ENCODE measurements at places on chromosomes 11 and 22.

GRCh38 chr22:19688301-19689290 lies 25.7 kb upstream of the SEPTIN5 start:
- DNase-seq, result no peak

DNA sequence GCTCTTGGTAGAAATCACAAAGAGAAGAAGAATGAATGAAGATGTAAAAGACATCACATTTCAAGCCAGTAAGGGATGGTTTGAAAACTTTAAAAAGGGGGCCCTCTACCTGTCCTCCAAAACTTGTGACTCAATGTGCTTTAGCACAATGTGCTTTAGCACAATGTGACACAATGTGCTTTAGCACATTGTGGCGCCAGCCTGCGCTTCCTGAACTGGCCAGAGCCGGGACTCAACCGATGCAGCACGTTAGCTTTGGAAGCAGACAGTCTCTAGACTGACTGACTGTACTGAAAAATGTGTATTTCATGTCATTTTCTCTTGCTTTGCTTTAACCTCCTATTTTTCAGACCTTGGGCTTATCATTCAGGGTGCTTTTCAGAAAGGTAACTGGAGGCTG lies 63.5 kb downstream of the FAM83F start:
- peak; percentile 49 for DNase-seq

- no peak for DNase-seq
These were observed 23.0 kb downstream of the EHF start for GRCh38 chr11:34643846-34644245.

- no peak for DNase-seq
These were observed 34.6 kb upstream of the UCP3 start for GRCh38 chr11:74043450-74043849.

DNA sequence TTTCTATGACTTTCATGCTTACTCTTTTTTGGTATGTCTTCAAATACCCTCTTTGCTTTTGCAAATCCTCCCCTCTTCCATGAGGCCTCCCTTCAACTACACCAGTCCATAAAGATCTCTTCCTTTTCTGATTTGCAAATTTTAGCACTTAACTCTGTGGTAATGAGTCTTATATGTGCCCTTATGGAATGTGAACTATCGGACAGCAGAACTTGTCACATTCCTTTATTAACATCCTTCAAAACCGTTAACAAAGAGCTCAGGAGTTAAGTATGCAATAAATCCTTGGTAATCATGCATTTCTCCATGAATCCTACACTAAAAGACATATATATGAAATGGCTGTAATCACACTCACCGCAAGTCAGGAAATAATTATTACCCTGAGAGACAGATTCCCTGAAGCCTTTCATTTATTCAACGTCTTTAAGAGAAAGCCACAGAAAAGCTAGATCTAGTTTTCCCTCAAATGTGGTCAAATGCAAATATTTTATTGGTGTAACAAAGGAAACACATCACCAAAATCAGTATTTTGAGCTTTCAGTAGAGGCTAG lies 7.4 kb downstream of the CLNS1A start:
- no peak for DNase-seq

DNA sequence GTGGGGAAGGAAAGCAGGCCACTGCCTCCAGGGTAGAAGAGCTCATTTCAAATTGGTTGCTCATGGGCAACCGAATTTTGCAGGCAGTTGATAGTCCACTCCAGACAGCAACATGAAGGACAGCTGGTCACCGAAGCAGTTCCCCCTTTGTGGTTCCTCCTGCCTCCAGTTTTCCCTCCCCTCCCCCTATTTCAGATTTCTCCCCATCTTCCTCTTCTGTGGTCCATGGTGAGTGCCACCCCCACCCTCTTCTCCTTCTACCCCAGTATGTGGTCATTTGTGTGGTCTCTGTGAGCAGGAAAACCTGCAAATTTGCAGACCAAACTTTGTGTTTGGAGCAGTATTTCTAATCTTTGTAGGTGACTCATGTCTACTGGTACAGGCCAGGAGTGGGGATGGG lies 38.2 kb upstream of the PAK1 start:
- no peak for DNase-seq

GRCh38 chr22:45462034-45462655 lies 40.5 kb upstream of the FBLN1 start:
- no peak for DNase-seq

- no peak for DNase-seq
These were observed 800.9 kb upstream of the TENM4 start for GRCh38 chr11:80241766-80242165.

- DNase-seq, result no peak
These were observed 503.4 kb downstream of the DLG2 start for GRCh38 chr11:85123752-85124231.

DNA sequence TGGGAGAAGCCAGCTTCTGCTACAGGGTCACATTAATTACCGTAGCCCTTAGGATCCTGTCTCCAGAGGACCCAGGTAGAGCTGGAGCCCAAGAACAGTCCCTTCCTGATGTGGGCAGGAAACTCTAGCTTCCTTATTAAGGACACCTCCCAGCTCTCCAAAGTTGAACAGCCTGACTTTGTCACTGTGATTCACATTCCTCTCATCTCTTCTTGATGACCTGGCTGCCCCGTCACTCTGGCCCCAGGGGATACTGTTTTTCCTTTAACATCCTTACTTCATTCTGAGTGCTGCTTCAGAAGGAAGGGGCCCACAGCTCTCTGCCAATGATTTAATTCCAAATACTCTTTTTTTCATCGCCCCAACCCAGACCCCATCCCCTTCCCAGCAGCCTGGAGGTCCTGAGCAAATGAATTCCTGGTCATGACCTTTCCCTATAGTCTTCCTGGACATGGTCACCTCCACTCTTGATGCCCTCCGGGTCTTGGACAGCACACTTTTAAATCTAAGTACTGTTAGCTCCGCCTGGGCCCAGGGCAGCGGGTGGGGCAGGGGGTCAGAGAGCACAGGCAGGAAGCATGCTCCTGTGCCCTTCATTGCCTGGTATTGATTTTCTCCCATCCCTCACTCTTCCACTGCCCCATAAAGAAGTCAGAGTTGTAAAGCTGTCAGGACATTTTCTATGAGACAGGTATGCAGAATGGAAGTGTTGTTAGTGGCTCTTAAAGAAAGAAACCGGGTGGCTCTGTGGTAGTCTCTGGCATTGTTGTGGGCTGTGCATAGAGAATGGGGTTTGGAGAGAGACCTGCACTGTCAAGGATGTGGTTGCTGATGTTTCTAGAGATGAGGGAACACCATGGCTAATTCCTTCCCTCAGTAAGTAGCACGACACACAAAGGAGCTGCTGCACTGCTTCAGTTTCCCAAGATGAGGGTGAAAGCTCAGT lies 22.3 kb upstream of the SPON1 start:
- no peak for DNase-seq

GRCh38 chr11:91872243-91872642 lies 352.4 kb upstream of the FAT3 start:
- no peak for DNase-seq

DNA sequence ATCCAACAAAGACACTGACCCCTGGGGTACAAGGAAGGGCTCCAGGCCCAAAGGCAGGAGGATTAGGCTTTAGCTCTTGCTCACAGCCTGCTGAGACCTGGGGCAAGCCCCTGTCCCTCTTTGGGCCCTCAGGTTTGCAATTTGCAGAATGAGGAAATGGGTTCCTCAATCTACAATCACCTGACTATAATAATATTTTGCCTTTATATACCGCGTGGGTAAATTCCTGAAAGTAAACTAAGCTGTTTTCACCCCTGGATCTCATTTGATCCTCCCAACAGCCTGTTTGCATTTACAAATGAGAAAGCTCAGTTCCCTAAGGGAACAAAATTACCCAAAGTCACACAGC lies 797 bp downstream of the STARD10 start:
- DNase-seq, result no peak

- peak; percentile 34 for DNase-seq
These were observed 3.3 kb upstream of the RAG1 start for GRCh38 chr11:36564376-36565030.

DNA sequence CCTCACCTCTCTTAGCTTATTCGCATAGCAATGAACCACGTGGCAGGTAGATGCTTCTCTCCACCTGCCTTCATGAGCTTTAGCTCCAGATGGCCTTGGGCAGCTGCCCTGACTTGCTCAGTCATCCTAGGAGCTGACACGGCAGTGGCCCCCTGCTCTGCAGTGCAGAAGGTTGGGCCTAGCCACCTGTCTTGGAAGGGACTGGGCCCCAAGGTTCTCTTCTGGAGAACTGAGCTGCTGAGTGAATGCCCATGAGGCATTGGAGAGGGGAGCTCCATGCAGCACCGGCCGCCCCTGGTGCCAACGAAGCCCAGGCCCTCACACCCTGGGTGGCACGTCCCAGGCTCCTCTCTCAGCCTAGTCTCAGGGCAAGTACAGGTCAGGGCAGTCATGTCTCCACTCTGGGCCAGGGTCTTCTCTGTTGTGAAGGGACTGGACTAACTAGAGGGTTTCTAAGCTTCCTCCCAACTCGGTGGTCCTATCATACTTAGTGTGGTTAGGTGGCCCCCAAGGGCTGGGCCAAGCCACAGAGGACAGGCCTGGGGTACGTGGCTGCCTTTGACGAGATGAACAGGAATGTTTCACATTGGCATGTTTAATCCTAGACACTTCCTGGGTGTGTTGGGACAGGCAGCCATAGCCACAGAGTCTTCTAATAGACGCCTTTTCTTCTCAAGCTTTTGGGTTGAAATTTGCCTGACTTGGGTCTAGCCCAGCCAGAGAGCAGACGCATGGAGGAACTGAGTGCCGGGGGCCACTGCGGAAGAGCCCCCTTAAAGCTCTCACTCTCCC lies 47.9 kb downstream of the ALX4 start:
- no peak for DNase-seq

DNA sequence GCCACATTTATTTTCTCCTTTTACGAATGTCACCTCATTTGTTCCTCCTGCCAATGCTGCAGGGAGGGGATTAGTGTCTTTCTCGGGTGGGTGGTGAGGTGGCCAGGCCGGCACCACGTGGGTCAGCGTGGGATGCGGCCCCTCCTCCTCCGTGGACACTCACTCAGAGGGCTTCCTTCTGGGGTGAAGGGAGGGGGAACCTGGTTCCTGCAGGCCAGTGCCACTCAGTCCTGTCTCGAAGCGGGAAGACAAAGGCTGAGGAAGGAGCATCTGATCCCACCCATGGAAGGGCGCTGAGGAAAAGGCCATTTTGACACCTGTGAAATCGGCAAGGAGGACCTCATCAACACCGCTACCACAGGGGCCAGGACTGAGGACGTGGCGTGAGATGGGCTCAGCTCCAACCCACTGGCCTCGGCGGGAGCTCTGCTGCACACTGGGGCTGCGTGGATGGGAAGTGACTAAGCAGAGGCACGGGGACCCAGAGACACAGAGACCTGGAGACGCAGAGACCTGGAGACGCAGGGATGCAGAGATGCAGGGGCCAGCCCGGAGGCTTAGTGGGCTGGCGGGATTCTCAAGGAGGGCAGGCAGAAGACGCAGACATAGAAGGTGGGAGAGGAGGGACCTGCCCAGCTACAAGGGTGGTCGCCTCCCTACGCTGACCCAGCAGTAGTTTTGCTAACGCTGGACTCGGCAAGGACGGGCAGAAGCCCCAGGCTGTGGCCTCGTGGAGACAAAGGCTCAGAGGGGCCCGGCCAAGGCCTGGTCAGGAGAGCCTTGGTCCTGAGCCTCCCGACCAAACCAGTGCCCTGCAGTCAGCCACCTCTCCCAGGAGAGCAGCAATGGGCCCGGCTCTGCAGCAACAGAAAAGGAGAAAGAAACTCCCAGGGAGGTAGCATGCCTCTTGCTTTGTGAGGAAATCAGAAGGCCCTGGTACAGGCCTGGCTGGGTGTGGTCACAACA lies 1071.2 kb downstream of the BRD1 start:
- peak; percentile 1 for DNase-seq

- no peak for DNase-seq
These were observed 335.6 kb upstream of the LRRC4C start for GRCh38 chr11:41795004-41795403.

GRCh38 chr11:69377953-69378302 lies 84.0 kb downstream of the MYEOV start:
- no peak for DNase-seq

GRCh38 chr22:45644714-45645113 lies 26.9 kb upstream of the ATXN10 start:
- DNase-seq, result no peak

DNA sequence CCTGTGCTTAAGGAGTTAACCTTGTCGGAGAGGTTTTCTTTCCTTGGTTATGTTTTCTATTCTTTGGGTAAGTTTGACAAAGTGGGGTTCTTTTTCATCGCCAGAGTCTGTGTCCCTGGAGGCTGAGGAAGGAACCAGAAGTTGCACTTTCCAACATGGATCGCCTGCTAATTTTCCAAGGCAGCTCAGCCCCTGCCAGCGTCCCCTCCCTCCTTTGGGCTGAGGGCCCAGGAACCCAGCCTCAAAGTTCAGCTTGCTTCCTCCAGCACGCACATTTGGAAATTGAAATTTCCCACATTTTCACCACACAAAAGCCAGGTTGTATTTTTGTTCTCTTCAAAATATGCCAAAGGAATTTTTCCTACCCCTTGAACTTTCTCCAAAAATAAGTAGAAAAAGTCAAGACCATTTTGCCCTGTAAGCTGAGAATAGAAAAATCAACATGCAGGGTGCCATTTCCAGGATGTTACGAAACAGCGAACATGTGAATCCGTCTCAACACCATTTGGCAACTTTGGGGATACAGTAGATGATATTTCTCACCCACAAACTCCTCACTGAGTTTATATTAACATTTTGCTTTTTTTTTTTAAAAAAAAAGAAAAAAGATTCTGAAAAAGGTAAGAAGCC lies 343.5 kb downstream of the TENM4 start:
- no peak for DNase-seq

- DNase-seq, result no peak
These were observed 451.3 kb downstream of the OPCML start for GRCh38 chr11:133081020-133081419.

- DNase-seq, result no peak
These were observed 189.8 kb downstream of the JRKL start for GRCh38 chr11:96579656-96580055.

DNA sequence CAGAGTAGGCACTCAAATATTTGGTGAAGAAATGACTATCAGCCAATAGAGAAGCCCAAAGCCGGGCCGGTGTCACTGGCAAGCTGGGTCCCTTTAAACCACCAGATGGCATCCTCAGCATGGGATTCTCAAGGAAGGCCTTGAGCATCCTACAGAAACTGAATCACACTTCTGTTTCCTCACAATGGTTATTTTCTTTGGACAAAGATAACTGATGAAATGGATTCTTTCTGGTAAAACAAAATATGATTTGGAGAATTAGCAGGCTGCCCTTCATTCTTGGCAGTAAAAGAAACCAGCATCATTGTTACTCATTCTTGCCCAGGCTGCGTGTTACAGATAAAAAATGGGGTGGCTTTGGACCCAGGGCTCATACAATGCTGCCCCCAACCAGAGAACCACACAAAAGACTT lies 30.3 kb upstream of the ASPHD2 start:
- DNase-seq, result peak; percentile 63

DNA sequence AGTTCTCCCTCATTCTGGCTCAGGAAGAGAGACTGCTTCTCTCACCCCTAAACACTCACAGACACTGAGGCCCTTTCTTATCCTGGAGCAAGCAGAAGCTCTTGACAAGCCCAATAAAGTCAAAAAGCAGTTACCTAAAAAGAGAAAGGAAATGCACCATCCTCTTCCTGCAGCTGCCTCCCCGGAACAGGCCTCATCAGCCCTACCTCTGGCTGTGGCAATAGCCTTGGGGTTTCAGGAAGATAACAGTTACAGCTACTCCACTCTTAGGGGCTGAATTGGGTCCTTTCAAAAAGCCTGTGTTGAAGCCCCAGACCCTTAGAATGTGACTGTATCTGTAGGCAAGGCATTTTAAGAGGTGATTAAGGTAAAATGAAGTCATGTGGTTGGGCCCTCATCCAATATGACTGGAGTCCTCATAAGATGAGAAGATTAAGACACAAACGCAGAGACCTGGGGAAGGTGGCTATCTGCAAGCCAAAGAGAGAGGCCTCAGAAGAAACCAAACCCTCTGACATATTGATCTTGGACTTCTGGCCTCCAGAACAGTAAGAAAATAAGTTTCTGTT lies 3.5 kb upstream of the LGALS12 start:
- no peak for DNase-seq
